Endothelial cell of umbilical vein (primary cell): ENCODE measurements at places on chromosomes 12 and 14.
A peak's percentile ranks its signal among the peaks of the same experiment; 100 is the strongest.

GRCh38 chr12:11729439-11730150 is 80.1 kb downstream of the ETV6 start:
- no peak for DNase-seq

GRCh38 chr12:58502226-58502625 is 418.1 kb downstream of the LRIG3 start:
- DNase-seq, result peak; percentile 38

DNA sequence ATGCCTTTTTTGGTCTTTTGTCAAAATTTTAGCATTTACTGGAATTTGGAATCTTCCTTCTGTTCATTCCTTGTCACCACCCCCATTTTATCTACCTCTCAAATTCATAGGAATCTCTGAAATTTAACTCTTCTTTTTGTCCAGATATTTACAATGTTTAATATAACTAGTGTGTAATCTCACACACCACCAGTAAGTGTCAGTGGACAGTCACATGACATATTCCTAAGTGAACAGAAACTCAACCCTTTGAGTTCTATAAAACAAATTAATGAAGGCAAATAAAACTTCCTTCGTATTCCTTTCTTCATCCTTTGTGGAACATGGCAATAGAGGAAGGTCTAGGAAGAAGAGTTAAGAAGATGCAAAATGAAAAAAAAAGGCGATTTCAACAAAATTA is 26.6 kb downstream of the ATF7 start:
- peak; percentile 31 for DNase-seq

- no peak for DNase-seq
These were observed 577 bp upstream of the TPCN1 start for GRCh38 chr12:113220593-113221180.

- peak; percentile 24 for DNase-seq
These were observed 31.0 kb downstream of the SLC25A29 start for GRCh38 chr14:100275214-100275613.

- no peak for DNase-seq
These were observed 31.3 kb upstream of the PSEN1 start for GRCh38 chr14:73105050-73105449.

- no peak for DNase-seq
These were observed 7.6 kb downstream of the B4GALNT1 start for GRCh38 chr12:57625261-57626032.

DNA sequence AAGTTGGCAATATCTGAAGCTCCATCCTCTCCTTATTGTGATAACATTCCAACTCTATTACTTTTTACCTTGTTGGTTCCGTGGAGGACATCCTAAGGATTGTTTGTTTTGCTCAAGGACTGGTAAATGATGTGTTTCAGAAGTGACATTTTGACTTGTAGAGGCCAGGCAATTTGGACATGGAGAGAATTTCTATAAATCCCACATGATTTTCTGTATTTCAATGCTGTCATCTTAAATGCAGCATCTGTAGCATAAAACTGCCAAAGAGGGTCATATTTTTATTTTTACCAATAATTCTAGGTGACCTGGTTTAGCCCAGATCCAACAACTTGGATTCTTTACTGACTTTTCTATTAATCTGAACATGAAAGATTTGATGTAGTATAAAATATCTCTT is 328.4 kb downstream of the BMP4 start:
- no peak for DNase-seq

DNA sequence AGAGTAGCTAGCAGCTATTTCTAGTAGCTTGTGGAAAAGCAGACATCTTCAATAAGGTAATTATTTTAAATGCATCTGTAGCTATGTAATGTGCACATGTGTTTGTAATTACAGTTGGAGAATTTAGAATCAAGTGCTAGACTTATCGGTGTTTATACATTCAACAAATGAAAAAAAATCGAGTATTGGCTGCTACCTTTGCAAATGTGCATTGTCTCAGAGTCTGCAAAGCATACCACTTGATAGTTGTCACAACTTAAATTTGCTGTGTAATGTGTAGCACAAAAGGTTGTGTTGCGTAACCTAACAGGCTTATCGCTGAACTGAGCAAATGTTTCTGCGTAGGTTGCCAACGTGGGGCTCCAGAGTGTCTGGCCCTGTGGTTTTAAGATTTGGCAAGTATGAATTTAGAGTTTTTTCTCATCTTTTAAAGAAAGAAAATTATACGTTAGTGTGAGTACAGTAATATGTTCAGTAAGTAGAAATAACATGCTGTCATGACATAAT is 44.3 kb downstream of the TMTC2 start:
- no peak for DNase-seq

GRCh38 chr12:46562625-46563225 is 190.2 kb upstream of the SLC38A2 start:
- peak; percentile 94 for DNase-seq

DNA sequence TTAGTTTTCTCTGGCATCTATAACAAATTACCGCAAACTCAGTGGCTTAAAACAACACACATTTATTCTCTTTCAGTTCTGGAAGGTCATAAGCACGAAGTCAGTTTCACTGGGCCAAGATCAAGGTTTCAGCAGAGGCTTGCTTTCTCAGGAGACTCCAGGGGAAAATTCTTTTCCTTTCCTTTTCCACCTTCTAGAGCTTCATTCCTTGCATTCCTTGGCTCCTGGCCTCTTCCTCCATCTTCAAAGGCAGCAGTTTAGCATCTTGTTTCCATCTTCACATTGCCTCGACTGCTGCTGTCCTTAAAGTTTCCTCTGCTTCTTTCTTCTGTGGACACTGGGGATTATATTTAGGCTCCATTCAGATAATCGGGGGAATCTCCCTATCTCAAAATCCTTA is 106.1 kb downstream of the PDE3A start:
- DNase-seq, result no peak

- peak; percentile 80 for DNase-seq
These were observed at the start of gene SRGAP1 for GRCh38 chr12:63844391-63845341. Gene SRGAP1, plus strand, starts transcription at chr12:63844700. Its CDS starts 117 bp downstream, at chr12:63844817.

DNA sequence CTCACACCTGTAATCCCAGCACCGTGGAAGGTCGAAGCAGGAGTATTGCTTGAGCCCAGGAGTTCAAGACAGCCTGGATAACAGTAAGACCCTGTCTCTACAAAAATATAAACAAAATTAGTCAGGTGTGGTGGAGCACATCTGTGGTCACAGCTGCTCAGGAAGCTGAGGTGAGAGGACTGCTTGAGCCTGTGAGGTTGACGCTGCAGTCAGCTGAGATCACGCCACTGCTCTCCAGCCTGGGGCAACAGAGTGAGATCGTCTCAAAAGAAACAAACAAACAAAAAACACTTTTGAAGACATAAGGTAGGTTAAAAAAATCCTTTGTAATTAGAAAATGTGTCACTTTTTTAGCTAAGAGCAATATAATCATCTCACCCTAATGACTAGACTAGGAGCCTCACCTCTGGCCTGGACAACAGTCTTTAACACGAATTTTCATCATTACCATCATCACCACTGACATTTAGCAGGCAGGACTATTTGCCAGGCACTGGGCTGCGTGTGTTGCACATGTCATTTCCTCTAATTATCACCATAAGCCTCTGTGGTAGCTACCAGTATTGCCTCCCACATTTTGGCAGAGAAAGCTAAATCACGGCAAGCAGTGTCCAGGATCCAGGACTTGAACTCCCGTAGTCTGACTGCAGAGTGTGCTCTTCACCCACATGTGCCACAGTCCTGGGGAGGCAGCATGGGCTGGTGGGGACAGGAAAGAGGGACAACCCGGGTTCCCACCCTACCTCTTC is 4.6 kb upstream of the SYCP3 start:
- no peak for DNase-seq

DNA sequence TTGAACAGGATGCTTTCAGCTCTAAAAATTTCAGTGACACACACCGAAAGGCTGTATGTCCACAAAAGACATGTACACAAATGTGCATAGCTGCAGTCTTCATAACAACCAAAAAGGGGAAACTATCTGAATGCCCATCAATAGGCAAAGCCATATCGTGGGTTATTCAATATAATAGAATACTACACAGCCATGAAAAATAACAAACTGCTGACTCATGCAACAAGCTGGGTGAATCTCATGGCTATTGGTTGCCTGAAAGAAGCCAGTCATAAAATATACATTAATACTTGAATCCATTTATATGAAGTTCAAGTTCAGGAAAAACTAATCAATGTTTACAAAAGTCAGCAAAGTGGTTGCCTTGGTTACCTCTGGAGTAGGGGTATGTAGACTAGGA is 58.4 kb upstream of the RIN3 start:
- no peak for DNase-seq

DNA sequence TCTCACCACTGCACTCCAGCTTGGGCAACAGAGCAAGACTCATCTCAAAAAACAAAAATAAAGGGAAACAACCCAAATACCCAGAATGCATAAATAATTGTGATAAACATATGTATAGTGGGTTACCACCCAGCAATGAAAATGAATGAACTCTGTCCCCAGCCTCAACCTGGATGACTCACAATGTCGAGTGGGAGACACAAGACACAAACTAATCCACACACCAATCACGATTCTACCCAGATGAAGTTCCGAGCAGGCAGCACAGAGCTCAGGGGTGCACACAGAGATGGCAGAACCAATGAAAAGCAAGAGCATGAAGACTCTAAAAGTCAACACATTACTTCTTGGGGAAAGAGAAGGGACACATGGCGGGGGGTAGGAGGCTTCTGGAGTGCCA is 27.1 kb downstream of the ABCB9 start:
- DNase-seq, result no peak

GRCh38 chr12:132154341-132154761 is 10.1 kb downstream of the NOC4L start:
- no peak for DNase-seq
